ENCODE measurements at places on chromosomes 4 and X.

DNA sequence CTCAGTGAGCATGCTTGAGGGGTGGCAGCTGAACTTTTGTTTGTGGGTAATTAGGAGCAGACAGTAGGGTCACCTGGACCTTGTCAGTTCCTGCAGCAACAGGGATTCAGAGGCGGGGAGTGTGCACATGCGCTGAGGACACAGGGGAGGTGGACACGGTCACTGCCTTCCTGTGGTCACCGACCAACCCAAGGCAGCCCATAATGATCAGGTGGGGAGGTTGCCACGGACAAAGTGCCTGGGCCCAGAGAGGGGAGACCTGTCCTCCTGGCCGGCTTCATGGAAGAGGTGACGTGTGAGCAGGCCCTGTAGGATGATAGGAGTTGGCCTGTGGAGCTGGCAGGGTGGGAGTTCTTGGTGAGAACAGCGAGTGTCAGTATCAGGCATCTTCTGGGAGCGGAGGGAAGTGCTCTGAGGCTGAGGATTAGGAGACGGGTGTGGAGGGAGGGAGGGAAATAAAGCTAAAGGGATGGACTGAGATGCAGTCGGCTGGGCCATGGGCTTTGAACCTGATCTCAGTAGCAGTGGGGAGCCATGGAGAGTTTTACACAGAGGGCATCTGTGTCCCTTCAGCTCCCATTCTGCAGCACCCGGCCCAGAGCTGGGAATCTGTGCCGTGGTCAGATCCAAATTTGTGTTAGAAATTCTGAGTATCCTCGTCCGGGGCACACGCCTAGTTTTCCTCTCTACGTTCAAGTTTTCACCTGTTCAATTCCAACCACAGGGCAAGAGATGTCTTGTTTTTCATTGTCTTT is 100.0 kb downstream of the PSAPL1 start:
- DNase-seq: no peak

DNA sequence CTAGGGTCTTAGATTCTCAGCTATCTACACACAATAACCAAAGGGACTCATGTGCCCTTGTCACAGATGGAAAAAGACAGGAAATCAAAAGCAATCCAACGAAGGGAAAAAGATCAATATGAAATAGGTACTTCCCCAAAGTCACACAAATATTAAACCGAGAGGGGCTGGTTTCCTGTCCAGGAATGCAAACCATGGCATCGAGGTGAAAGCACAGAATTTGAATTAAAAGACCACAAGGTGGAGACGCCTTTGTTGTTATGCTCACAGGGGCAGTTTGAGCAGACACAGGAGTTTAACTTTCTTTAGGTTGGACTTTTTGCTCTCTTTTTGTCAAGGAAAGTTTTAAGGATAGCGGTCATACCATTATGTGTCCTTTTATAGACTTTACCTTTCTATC is 14.3 kb downstream of the H2BW1 start:
- DNase-seq: no peak

DNA sequence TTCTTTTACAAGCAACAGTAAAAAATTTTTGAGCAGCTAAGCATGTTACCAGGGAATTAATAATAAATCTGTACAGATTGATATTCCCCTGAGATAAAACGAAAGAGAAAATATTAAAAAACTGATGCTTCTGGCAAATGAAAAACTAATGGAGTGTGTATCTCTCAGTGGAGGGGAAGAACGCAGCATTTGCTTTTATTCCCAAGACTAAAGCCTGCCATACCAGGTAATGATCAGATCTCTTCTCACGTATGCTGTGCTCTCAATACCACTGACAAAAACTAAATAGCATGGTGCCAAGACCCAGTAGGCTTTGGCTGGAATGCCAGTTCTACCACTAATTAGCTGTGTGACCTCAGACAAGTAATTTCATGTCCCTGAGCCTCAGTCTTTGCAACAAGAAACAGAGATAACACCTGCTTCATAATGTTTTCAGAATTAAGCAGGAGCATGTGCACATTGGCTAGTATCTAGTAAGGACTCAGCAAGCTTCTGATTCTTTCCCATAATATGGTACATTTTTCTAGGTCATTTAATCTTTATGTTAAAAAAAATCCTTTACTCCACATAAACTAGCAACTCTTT is 179.6 kb downstream of the CENPC start:
- DNase-seq: no peak

GRCh38 chr4:187128222-187128621 is 404.6 kb upstream of the FAT1 start:
- DNase-seq: no peak

DNA sequence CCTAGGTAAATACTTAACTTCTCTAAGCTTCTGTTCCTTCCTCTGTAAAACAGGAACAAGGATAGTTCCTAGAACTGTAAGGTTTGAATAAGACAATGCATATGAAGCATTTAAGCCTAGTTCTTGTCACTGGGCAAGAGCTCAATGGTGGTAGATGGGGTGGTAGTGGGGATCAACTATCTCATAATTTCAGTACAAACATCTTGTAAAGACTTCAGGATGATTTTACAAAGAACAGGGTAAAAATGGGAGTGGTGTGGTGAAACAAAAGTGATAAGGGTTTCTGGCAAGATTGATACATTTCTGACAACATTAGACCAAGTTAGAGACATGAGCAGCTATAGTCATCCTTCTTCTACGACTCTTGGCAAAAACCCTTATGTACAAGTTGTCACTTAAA is 137.8 kb downstream of the SCFD2 start:
- DNase-seq: no peak

- no peak for DNase-seq
These were observed 158.5 kb upstream of the HCCS start for GRCh38 chrX:10952619-10953018.

DNA sequence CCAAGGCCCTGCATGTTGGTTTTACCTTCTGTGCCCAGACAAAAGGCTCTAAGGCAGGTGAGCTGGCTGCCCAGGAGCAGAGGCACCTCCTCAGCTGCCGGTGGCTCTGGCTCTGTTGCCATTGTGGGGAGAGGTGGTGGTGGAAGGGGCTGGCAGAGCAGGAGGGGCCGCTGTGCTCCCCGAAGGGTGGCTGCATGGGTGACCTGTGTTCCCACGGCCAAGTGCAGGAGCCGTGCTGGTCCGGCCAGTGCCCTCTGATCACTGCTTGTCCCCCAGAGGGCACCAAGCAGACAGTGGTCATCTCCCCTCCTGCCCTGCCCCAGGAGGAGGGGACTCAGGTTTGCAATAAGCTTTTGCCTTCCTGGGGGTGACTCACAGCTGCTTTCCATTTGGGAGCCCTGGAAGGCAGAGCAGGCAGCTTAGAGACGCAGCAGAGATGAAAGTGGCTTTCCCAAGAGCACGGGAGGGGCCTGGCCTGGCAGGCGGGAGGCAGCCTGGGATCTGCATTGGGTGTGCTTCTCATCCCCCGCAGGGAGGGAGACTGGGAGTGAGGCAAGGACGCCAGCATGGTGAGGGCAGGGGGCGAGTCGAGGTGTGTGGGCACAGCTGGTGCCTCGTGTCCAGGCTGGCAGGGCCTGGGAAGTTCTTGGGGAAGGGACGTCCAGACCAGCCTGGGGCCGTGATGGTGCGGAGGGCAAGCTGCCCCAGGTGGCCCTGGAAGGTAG is 28.7 kb downstream of the DOK7 start:
- DNase-seq: no peak

- no peak for DNase-seq
These were observed 32.8 kb upstream of the GLRB start for GRCh38 chr4:157043131-157043530.

- DNase-seq: no peak
These were observed 45.9 kb downstream of the LGI2 start for GRCh38 chr4:24984602-24985532.

DNA sequence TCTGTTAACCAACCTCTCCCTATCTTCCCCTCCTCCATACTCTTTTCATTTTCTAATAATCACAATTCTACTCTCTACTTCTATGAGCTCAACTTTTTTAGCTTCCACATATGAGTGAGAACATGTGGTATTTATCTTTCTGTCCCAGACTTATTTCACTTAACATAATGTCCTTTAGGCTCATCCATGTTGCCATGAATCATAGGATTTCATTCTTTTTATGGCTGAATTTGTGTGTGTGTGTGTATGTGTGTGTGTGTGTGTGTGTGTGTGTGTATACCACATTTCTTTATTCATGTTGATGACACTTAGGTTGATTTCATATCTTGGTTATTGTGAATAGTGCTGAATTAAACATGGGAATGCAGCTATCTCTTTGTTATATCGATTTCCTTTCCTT is 37.4 kb downstream of the RUFY3 start:
- DNase-seq: no peak

DNA sequence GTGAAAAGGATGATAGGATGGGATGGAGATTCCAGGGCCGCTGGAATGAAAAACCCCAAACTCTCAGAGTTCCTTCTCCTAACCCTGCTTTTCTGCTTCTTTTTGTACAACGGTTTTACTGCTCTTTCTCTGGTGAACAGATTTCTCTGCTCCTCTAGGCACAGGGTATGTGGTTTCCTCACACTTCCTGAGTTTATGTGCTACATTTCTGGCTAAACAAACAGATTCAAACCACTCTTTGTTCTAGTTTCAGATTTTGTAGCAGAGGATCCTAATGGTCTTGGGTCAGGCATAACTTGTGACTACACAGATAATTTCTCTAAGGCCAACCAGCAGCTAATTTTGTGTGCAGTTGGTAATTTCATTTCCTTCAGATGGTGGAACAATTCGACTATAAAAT is 52.6 kb downstream of the OSTC start:
- DNase-seq: no peak

- no peak for DNase-seq
These were observed 185.4 kb downstream of the SOWAHB start for GRCh38 chr4:76712564-76712963.

DNA sequence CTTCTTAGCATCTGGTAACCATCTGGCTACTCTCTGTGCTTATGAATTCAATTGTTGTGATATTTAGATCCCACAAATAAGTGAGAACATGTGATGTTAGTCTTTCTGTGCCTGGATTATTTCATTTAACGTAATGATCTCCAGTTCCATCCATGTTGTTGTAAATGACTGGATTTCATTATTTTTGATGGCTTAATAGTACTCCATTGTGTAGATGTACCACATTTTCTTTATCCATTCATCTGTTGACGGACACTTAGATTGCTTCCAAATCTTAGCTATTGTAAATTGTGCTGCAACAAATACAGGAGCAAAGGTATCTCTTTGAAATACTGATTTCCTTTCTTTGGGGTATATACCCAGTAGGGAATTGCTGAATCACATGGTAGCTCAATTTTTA is 30.0 kb upstream of the TMEM47 start:
- no peak for DNase-seq

- DNase-seq: no peak
These were observed 36.9 kb upstream of the CHIC1 start for GRCh38 chrX:73525928-73526690.

- DNase-seq: no peak
These were observed 57.1 kb downstream of the MAML3 start for GRCh38 chr4:140096921-140097320.

- no peak for DNase-seq
These were observed 2078.4 kb upstream of the TENM3 start for GRCh38 chr4:180164799-180165198.

DNA sequence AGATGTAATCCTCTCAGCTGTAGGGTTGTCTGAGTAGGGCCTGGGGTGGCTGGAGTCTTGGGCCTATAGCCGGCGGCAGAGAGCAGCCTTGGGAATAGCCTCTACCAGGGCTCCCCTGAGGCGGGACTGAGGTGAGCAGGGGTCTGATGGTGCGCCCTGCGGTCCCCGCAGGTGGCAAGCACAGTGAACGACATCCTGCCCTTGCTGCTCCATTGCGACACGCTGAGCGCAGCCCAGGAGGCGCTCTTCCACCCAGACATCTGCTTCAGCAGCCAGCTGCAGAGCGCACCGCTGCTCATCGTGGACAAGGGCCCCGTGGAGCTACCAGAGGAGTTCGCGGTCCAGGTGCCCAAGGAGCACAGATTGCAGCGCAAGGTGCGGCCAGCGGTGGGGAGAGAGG is 317.0 kb downstream of the ADGRL3 start:
- DNase-seq: no peak

GRCh38 chrX:113950081-113950678 is 633.7 kb upstream of the HTR2C start:
- DNase-seq: no peak

DNA sequence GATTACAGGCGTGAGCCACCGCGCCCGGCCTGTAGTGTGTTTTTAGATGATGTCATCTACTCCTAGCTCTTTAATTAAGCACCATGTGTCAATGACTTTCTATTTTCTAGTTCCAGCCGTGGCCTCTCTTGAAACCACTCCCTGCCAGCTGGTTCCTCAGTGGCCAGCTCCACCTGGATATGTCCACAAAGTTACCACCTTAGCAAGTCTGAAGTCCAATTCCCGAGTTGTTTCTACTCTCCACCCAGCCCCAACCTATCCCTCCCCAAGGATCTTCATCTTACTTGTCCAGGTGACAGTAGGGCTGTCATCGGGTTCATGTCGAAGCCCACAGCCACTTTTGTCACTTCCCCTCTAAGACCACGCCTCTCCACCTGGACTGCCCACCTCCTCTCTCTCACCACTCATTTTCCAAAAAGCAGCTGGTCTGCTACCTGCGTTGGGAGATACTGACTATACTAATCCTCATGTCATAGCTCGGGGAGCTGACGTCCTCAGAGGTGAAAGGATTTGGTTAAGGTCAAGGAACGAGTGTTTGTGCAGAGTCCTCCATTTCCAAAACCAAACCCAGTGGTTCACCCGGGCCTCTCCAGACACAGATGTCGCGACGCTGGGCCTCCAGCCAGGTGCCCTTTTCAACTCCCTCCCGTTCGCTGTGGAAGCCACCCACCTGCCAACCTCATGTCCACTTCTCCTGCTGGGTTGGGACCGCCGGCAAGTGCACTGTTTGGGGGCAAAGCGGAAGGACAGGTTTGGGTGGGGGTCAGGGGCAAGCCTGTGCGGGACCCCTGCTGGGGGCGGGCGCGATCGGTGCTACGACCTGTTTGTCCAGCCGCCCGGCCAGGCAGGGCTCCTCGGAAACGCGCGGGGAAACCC is 704 bp downstream of the FAM3A start:
- DNase-seq: no peak

DNA sequence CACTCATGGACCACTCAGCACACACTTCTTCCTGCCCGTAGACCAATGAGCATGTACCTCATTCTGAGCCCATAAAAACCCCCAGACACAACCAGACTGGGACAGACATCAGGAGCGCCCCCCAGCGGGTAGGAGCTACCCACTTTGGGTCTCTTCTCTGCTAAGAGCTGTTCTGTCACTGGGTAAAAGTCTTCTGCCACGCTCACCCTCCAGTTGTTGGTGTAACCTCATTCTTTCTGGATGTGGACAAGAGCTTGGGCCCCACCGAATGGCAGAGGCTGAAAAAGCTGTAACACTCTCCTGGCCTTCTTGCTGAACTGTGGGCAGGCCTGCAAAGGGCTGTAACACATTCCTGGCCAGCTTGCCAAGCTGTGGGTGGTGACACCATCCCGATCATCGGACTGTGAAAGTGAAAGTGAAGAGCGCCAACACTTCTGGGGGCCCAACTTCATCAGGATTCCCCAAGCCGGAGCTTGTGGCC is 137.6 kb downstream of the TECRL start:
- DNase-seq: no peak

GRCh38 chr4:153950100-153950979 is 161.5 kb upstream of the SFRP2 start:
- no peak for DNase-seq

Data from stimulated activated CD4-positive, alpha-beta T cell treated with anti-CD3 and anti-CD28 coated beads, Interleukin-1b, Interleukin-23, amount 100 ng/mL, for 4 hours (primary cell).